ENCODE measurements at places on chromosomes 5 and 9.

GRCh38 chr5:38723426-38723825, 122.4 kb upstream of the OSMR start:
- no peak for DNase-seq

DNA sequence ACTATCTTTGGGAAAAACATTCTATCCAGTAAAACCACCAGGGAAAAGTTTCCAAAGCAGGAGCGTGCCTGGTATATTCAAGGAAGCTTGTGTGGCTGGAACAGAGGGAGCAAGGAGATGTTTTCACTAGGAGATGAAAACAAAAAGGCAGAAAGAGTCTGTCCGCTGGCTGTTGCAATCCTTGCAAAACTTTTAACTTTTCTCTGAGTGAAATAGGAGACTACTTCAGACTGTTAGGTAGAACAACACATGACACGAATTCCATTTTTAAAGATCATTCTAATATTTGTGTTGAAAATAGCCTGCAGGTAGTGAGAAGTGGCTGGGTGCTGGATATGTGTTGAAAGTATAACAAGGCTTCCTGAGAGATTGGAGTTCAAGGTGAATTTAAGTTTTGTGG, 69.5 kb downstream of the PRR16 start:
- no peak for DNase-seq

DNA sequence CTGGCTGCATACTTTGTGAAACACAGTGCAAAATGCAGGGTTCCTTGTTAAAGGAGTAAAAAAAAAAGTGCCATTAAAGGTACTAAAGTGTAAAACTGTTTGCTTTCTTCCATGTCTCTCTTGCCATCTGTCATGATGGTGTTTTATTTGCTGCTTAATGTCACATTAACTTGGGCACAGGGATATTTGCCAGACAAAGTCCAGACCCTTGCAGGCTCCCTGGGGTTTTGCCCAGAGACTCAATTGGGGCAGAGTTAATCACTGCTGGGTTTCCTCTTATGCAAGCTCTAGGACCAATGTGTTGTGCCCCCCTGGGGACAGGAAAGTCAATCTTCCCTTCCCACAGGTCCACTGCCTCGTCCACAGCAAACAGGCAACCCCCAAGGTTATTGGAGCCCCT, 274.3 kb upstream of the SGCD start:
- no peak for DNase-seq

GRCh38 chr9:137465000-137465719, 6.0 kb upstream of the NSMF start:
- DNase-seq, result no peak

- no peak for DNase-seq
Measured at GRCh38 chr5:3659907-3660306, 64.3 kb downstream of the IRX1 start.

- DNase-seq, result no peak
Measured at GRCh38 chr9:37390759-37391158, 31.7 kb upstream of the GRHPR start.

- no peak for DNase-seq
Measured at GRCh38 chr9:3840961-3841360, 315.2 kb upstream of the RFX3 start.

DNA sequence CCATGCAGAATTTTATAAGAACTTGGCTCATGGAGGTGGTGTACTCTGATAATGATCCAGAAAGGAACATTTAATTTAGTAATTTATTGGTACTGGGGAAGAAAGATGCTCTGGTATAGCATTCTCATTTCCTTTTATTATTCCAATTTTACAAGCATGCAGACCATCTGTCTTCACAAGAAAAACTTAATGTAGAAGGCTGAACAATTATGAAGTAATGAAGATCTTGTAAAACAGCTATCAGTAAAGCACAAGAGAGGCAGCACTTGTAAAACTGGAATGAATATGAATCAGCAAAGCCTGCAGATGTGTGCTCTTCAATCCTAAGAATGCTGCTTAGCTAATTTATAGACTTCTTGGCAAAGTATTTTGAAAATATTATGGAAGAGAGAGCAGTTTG, 300.0 kb downstream of the YTHDC2 start:
- DNase-seq, result no peak

DNA sequence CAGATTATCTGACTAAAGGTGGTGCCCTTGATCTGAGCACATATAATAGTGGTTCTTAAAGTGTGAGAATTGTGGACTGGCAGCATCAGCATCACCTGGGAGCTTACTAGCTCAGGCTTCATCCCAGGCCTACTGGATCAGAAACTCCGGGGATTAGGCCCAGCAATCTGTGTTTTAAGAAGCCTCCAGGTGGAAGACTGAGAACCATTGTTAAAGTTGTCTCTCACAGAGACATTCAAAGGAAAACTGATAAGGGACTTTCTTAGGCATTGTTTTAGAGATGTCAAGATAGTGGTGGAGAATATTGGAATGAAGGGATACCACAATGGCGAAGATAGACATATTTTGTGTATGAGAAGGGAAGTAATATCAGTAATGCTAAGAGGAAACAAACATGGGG, 59.5 kb downstream of the STX17 start:
- DNase-seq, result no peak

DNA sequence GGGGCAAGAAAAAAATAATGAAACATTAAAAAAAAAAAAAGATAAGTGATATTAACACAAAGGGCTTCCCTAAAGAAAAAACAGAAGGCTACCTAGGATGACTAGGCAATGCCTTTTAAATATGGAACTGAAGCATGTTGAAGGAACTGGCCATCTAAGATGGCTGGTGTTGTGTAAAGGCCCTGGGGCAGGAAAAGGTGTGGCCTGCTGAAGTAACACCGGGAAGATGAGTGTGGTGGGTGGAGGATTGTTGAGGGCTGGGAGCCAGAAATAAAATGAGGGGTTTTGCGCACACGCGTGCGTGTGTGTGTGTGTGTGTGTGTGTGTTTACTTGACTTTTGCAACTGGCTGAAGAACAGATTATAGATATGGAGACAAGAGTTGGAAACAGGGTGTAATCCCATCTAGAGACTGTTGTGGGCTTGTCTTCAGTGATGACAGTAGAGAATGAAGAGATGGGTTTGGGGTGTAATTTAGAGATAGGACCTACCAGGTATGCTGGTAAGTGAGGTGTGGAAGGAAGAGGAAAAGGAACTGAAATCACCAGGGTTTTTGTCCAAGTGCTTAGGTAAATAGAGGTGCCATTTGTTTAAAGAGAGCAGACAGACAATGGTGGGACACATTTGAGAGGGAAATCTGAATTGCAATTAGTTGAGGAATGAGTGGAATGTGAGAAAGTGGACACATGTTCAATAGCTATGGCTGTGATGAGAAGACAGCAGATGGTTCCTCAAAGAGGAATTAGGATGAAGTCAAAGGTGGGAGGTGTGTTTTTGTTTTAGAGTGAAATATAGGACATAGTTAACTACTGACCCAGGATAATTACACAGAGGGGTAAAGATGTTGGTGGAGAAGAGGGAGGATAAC, 33.9 kb downstream of the RAD23B start:
- no peak for DNase-seq

- DNase-seq, result no peak
Measured at GRCh38 chr5:99639905-99640304, 711.1 kb upstream of the CHD1 start.

- DNase-seq, result no peak
Measured at GRCh38 chr5:88867638-88868037, 15.3 kb downstream of the MEF2C start.

GRCh38 chr9:96071076-96071814, 195.8 kb downstream of the ERCC6L2 start:
- no peak for DNase-seq

- no peak for DNase-seq
Measured at GRCh38 chr5:113276001-113276400, 158.8 kb downstream of the TSSK1B start.

DNA sequence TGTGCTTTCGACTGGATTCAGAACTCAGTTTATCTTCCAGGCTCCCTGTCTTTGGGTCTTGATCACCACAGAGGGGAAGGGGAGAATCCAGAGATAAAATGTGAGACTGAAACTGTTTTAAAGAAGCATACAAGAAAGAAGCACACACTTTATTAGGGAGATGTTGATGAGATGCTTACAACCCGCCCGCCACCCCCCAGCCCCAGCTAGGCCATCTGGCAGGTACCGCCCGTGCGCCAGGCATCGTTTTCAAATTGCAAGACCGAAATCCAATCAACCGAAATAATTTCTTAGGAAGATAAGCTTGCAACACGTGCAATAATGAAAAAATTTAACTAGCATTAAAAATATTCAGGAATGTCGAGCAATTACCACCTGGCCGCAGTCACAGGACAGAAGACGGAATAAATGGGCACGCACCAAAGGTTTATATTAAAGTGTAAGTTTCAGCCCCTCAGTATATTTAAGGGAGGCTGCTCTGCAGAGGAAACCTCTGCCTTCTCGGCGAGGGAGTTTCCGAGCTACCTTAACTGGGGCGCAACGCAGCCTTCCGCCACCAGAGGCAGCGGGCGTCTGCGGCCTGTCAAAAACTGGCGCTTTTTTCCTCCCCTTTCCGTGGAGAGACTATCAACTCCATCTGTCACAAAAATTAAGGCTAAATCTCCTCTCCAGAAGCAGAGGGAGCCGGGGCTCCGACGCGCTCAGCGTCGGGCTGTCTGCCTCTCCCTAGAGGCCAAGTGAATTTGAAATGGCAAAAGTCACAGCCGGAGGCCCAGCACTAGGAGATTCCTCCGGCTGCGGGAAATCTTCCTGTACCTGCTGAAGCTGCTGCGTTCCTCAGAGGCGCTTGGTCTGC, 996 bp upstream of the GAS1 start:
- peak; percentile 40 for DNase-seq

DNA sequence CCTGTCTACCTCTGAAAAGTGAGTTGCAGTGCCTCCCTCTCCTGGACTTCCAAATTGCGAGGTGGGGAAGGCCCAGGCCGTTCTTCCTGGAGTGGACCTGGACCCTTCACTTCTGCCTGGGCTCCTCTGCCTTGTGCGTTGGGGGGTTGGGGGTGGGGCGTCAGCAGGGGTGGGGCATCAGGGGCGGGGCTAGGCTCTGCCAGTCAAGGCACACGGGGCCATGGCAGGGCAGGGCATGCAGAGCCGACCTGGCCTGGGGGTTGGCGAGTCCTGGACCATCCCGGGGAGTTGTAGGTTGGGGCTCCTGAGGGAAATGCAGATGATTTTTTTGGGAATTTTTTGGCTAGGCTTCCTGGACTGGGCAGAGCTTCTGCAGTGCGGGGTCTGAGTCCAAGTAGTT, 87.1 kb downstream of the EHMT1 start:
- DNase-seq, result no peak

GRCh38 chr5:133624316-133624715, 12.0 kb upstream of the FSTL4 start:
- no peak for DNase-seq

GRCh38 chr5:34486160-34486848, 169.8 kb upstream of the RAI14 start:
- peak; percentile 63 for DNase-seq

DNA sequence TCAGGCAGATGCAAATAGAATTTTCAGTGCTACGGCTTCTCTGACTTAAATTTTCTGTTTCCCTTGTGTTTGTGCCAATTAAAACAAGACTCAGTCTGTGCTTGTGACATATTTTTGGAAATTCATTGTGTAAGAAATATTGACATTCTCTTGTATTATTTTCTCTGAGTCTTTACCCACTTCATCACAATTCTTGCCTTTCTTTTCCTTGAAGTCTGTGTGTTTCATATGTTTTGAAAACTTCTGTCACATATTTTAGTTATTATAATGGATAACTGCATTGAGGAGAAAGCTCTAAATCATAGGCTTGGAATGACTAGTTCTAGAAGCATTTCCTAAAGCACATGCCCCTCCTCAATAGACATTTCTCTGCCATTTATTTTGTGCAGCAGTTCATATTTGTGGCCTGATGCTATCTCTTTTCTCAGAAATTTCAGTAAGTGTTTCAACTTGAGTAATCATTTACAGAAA, 206.6 kb downstream of the PALM2AKAP2 start:
- DNase-seq, result no peak

DNA sequence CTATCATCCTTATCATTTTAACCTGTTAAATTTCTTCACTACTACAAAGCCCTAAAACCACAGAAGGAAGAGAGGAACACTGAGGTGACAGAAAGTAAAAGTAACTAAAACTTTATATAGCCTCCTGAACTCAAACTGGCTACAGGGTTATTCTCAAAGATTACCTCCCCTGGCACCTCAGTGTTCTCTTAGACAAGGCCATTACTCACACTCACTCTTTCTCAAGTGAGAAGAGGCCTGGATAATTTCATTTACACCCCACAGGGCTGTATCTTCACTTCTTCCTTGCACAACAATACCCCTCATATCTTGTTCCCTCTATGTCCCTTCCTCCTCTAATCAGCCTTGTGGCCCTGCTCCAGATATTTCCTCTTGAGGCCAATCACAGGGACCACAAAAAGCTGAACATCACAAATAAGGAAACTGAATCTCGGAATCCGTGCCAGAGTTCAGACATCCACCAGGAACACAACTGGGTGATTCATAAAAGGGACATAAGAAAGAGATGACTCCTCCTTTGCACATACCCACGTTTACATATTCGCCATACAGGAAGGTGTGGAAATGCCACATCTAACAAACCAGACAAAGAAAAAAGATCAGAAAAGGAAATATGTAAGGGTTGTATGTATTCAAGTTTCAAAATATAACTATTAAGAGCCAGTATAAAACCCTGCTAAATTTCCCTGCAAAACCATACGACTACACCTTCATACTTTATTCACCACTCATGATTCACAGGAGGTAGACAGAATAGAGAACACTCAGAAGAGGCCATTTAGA, 1.7 kb upstream of the KLHL3 start:
- no peak for DNase-seq

GRCh38 chr5:157026789-157027424, 32.0 kb downstream of the HAVCR1 start:
- DNase-seq, result no peak

Data from activated CD8-positive, alpha-beta memory T cell treated with anti-CD3 and anti-CD28 coated beads for 48 hours (primary cell).